Hematopoietic multipotent progenitor cell (in vitro differentiated cells): ENCODE measurements at places on chromosomes 13 and 19.

DNA sequence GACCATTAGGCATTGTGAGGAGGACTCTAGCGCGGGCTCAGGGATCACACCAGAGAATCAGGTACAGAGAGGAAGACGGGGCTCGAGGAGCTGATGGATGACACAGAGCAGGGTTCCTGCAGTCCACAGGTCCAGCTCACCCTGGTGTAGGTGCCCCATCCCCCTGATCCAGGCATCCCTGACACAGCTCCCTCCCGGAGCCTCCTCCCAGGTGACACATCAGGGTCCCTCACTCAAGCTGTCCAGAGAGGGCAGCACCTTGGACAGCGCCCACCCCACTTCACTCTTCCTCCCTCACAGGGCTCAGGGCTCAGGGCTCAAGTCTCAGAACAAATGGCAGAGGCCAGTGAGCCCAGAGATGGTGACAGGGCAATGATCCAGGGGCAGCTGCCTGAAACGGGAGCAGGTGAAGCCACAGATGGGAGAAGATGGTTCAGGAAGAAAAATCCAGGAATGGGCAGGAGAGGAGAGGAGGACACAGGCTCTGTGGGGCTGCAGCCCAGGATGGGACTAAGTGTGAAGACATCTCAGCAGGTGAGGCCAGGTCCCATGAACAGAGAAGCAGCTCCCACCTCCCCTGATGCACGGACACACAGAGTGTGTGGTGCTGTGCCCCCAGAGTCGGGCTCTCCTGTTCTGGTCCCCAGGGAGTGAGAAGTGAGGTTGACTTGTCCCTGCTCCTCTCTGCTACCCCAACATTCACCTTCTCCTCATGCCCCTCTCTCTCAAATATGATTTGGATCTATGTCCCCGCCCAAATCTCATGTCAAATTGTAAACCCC is 2.8 kb upstream of the CEACAM5 start:
- DNase-seq = no peak

GRCh38 chr13:32887617-32888016 is 128.6 kb upstream of the KL start:
- no peak for DNase-seq

GRCh38 chr13:113905942-113906341 is 42.1 kb upstream of the GAS6 start:
- DNase-seq = no peak

GRCh38 chr19:16645140-16645539 is 14.8 kb downstream of the SMIM7 start:
- DNase-seq = no peak

DNA sequence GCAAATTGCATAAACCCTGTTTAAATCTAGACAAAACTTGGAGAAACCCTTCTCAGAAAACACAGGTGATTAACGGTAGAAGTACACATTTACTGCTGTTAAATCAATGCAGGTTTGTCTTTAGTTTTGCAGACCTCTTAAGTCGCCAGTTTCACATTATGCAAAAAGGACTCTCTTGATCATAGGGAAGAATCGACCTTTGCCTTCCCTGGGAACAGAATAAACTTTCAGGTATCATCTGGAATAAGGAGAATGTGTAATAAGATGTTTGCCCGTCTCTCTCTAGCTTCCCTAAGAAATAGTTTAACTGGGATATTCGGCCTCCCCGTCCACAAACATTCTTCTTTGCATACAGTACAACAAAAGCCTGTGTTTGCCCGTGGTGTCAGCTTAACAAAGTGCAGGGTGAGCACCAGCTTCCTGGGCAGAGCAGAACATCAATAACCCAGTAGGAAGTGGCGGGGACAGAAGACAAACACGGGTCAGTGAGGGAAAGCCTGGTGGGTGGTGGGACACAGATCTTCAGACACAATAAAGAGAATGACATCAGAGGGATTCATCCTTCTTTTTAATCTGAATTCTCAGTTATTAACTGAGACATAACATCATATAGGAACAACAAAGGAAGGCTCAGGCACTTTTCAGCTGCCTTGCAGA is 1077.7 kb upstream of the SLC10A2 start:
- DNase-seq = no peak

- no peak for DNase-seq
Measured at GRCh38 chr19:374886-375235, 30.3 kb upstream of the MIER2 start.

- no peak for DNase-seq
Measured at GRCh38 chr13:32748305-32748704, 162.1 kb downstream of the PDS5B start.

DNA sequence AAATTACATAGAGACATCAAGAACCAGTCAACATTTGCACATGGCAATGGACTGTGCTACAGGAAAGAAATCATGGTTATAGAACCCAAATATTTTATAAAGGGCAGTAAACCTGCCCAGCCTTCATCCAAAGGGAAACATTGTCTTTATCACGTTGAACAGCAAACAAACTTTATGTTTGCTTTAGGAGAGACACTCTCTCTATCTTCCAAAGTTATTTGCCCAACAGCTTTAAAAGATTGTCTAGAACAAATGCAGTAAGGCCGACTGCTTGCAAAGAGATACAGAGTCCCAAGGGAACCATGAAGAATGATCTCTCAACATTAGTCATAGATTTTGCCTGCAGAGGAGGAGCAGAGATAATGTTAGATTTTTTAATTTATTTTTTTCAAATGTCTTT is 1323.5 kb upstream of the SLC10A2 start:
- no peak for DNase-seq

GRCh38 chr13:45995245-45995644 is 57.3 kb downstream of the ZC3H13 start:
- DNase-seq = no peak

- no peak for DNase-seq
Measured at GRCh38 chr13:112106478-112107141, 39.7 kb downstream of the SOX1 start.

DNA sequence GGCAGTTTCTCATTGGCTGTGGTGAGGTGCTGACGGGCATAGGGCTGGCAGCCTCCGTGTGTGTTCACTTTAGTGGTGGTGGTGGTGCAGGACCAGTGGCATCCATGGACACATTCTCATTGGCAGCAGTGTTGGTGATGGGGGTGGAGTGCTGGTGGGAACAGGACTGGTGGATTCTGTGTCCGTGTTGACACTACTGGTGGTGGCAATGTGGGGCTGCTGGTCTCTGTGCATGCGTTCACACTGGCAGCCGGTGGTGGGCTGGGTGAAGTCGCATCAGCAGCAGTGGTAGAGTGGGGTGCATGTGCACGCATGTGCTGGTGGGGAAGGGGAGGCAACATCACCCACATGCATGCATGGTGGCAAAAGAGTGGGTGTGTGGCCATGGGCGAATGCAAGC is 1471.4 kb upstream of the PCDH20 start:
- DNase-seq = no peak

DNA sequence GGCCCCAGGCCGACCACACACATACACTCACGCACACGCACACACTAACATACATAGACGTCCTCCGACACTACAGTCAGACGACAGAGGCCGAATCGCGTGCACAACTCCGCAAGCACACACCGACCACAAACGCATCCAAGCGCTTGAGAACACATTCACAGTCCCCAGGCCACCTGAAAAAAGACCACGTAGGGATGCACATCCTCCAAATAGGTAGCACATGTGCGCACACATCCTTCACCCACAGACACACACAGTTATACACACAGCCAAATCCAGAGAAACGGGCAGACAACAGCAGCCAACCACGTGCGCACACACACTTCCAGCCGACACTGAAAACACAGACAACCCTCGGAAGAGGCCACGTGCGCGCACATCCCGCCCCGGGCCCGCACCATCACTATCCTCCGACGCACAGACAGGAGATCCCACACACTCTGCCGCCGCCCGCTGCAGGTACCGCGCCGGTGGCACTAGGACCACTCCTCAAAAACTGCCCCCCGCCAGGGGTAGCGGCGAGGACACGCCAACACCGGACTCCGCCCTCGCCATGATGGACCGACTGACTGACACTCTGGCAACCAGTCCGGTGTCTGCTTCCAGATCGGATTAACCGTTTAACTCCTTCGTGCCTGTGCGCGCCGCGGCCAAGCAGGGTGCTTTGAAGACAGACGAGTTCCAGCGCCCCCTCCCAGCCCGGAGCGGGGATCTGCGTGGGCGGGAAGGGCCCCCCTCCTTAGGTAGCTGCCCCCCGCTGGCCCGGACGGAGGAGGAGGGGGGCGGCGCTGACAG is 493 bp upstream of the PDE4A start:
- DNase-seq = peak; percentile 48

GRCh38 chr19:5017235-5017634 is 48.3 kb downstream of the KDM4B start:
- no peak for DNase-seq

- DNase-seq = peak; percentile 87
Measured at GRCh38 chr19:48110350-48110966, at the start of gene PLA2G4C. TSS of gene PLA2G4C (minus strand) at chr19:48110817. CDS start at chr19:48106529, 4,288 bp downstream.

- peak; percentile 25 for DNase-seq
Measured at GRCh38 chr19:48815870-48816501, 5.2 kb upstream of the BCAT2 start.

DNA sequence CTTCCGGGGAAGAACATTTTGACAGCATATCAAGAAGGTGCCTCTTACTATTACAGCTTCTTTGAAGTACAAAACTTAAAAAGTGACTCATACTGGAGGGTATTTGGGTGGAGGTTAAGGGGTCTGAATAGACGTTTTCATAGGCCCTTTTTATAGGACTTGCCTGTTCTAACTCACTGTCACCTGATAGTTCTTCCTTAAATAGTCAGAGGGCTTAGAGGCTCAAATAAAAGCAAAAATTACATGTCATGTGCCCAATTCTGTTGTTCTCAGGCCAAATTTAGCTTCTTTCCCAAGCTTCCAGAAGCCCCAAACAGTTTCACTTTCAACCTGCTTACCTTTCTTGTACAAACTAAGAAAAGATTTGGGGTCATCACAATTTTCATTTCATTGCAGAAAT is 16.1 kb upstream of the SLC46A3 start:
- no peak for DNase-seq

DNA sequence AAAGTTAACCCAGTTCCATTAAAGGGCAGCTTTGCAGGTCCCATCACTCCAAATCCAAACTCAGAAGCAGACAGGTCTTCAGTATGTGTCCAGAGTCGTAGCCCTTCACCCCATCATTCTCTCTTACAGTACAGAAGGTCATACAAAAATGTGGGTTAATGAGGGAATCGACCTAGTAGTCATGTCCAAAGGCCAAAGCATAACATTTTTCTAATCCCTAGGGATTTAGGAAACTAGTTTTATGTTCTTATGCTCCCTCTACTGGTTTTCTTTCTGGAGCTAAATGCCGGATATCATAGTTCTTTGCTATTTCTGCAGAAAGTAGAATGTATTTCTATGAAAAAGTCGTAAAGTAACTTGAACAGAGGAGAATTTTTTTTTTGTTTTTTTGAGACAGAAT is 72.2 kb downstream of the DHRS12 start:
- no peak for DNase-seq

- no peak for DNase-seq
Measured at GRCh38 chr13:51342706-51343105, 3.2 kb downstream of the SERPINE3 start.

DNA sequence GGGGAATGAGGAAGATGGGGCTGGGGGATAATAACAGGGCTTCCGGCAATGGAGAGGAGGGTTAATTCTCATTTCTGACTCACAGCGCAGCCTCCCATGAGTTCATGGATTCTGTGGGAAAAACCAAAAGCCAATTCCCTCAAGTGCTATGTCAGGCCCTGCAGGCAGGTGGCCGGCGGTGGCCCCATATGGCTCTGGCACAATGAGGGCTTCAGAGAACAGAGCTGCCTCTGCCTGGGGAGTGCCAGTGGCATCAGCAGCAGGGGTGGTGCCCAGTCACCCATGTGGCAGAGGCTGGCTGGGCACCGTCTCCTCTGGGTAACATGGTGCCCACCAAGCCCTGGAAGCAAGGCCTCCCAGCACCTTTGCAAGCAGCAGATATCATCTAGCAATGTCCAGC is 69.1 kb downstream of the ALOX5AP start:
- no peak for DNase-seq

- no peak for DNase-seq
Measured at GRCh38 chr19:5963855-5964254, 14.1 kb downstream of the RANBP3 start.

DNA sequence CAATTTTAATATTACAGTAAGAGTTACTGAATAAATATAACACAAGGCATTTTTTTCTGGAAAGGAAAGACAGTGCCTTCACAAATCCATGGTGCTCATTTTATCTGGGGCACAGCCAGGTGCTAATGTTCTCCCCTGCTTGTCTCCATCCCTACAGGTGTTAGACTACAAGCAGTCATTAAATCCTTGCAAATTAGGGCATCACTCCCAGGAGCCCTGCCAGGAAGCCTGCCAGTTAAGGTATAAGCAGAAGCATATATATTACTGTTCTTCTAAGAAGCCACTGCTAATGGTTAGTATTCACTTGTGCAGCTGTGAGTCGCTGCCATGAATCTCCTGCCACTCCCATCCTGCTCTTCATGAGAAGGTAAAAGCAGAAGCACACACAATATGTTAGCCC is 149.7 kb downstream of the OXGR1 start:
- DNase-seq = peak; percentile 13

GRCh38 chr13:21719463-21719862 is 48.6 kb downstream of the FGF9 start:
- no peak for DNase-seq

DNA sequence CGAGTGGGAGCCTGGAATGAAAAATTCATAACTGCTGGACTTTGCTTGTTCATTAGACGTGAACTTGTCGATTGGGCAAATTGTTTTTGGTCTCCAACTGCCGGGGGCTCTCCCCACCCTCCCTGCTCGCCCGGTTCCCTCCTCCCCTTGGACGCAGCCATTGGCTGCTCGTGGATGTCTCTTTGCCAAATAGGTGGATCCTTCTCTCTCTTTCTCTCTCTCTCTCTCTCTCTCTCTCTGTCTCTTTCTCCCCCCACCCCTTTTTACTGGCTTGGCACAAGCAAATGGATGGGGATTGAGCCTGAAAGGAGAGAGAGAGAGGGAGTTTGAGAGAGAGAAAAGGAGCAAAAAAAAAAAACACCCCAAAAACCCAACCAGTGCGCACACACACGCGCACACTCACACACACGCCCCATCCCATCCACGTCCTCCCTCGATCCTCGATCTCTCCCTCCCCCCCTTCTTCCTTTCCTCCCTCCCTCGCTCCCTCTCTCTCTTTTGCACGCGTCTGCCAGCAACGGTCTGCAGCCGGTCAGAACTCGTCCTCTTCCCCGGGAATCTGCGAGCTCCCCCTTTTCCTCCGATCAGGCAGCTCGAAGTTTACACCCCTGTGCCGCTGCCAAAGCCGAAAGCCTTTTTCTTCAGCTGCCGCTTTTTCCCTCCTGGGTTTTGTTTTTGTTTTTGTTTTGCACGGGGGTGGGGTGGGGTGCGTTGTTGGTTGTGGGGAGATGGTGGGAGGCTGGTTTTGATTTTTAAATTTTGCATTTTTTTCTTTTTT is 27.8 kb downstream of the NFIX start:
- peak; percentile 69 for DNase-seq

DNA sequence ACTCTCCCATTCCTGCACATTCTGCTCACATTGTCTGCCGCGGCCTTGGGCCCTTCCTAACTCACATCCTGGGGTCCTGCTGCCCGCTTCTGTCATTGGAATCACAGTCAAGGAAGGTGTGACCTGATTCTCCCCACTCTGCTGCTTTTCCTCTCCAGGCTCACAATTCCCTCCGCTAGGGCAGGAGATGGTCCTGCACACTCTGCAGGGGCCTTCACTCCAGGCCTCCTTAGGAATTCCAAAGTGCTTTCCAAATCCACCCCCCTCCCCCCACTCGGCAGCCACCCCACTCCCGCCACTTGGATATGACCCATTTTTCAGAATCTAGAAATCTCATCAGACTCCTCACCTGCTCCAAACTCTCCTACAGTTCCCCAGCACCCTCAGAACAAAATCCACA is 3.1 kb upstream of the SLC5A5 start:
- DNase-seq = no peak
